ENCODE measurements at places on chromosomes 3 and 15.

DNA sequence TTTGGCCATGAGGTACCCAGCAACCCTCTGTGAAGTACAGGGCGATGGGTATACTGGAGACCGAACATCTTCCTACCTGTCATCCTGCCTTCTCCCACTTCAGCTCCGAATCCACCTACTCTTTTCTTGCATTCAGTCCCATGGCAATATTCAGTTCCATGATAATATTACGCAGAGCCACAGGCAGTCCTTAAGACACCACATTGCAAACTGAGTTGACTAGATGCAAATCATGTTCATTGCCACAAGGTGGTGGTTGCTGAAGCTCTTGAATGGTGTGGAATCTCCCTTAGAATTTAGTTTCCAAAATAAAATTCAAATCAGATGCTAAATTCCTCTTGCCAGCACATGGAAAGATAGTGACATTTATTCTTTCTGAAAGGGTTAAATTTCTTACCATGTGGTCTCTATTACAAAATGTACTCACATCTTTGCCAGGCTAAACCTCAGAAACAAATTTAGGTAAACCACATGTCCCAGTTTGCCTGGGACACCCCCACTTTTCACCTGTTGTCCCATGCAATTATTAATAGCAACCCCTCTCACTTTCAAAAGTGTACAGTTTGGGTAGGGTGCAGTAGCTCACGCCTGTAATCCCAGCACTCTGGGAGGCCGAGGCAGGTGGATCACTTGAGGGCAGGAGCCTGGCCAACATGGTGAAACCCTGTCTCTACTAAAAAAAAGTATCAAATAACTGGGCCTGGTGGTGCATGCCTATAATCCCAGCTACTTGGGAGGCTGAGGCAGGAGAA is 1.7 kb upstream of the NME9 start:
- DNase-seq, result peak; percentile 7

- no peak for DNase-seq
Observed at GRCh38 chr15:47661661-47662180, 55.6 kb upstream of the SEMA6D start.

- no peak for DNase-seq
Observed at GRCh38 chr15:79868554-79868953, 28.3 kb downstream of the MTHFS start.

- no peak for DNase-seq
Observed at GRCh38 chr15:69415381-69415780, 1.2 kb downstream of the KIF23 start.

DNA sequence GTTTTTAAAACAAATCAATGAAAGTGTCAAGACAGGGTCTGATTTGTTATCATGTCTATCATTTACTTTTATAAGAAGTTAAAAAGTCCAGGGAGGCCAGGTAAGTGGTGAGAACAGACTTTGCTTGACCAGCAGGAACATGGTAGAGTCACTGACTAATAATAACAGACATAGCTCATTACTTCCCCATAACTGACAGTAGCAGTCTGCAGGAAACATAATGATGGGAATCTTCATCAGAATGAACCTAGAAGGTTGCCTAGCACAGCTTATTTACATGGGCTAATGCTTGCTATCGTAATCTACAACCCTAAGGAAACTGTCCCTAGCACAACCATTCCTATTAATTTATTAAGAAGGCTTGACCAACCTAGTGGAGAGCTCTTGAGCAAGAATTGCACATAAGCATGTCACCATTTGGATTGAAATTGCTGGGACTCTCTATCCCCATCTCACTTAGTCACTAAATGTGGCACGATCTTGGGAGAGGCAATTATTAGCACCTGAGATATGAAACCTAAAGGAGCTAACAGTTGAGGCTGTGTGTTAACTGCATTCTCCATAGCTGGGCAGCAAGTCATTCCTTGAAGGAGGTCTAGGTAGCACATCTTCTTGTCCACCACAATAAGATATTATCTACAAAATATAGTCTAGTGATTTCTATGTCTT is 139.6 kb upstream of the ZBTB20 start:
- DNase-seq, result no peak

- DNase-seq, result no peak
Observed at GRCh38 chr15:35141743-35142471, 56.8 kb upstream of the NANOGP8 start.

DNA sequence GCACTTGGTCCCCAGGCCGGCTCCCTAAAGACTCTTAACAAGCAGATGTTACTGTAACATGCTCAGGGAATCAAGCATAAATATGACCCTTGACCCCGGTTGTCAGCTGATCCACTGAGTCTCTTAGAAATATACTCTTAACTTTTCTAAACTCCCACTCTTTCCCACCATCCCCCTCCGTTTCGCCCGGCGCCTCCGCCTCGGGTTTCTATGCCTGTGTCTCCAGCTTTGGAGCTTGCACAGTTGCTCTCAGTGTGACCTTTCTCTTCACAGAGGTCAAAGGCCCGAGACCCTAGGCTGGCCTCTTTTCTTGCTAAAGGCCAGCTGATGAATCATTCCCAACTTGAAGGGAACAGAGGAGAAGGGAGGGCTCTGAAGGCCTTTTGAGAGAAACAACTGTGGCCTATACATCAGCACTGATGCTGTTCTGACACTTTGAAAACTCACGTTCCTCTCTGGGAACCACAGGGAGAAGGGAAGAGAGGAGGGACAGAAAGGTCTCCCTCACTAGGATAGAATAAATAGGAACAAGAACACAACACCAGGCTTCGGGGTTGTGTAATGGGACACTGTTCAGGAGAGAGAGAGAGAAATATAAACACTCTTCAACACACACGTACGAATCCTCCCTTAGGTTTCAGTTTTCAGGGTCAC is 484.5 kb upstream of the NR2F2 start:
- no peak for DNase-seq

DNA sequence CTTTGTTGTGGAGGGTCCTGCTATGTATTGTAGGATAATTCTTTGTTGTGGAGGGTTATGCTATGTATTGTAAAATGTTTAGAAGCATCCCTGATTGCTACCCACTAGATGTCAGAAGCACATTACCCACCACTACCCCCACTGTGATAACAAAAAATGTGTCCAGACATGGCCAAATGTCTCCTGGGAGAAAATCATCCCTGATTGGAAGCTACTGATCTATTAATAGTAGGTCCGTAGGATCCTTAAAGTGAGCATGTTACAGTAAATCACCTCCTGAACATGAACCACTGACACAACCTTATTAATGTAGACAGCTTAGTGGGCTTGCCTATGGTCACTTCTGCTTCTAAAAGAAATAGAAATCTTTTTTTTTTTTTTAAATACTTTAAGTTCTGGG is 884.6 kb downstream of the AGBL1 start:
- no peak for DNase-seq

DNA sequence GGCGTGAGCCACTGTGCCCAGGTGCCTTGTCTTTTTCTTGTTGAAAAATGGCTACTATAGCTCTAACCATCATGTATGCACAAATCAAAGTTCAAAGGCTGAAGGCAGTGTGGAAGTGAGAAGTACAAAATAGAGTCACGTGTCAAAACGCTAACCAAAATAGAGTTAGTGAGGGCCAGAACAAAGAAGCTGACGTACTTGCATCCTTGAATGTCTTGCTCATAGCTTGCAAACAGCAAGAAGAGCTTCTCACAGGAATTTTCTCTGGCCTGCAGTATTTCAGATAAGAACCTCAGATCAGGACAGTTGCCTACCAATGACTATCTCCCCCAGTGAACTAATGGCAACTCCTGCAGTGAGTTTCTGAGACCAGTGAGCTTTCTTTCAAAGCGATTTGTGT is 713.5 kb downstream of the GRM7 start:
- DNase-seq, result no peak

DNA sequence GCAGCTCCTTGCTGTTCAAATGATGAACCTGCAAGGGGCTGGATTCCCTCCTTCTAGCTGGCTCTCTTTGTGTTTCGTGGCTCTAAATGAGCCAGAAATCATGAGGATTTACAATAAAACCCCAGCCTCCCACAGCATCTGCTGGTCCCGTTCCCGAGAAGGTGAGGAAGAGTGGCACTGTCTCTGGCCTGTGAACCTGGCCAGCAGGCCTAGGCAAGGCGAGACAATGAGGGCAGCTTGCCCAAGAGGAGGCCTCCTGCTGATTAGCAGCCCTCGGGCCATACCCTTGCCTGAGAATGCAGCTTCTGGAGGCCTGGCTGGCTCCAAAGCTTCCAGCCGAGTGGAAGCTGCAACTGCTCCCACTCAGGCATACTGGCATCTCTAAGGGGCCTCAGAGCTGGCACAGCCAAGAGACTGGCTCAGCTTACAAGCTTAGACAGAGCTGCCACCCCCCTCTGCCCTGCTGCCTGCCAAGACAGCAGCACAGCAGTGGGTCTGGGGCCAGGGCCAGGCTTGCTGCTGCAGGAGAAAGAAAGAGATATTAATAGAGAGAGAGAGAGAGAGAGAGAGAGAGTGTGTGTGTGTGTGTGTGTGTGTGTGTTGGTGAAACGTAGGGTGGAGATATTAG is 76.5 kb downstream of the HMG20A start:
- DNase-seq, result peak; percentile 87

- no peak for DNase-seq
Observed at GRCh38 chr15:96058103-96058851, 272.2 kb upstream of the NR2F2 start.

DNA sequence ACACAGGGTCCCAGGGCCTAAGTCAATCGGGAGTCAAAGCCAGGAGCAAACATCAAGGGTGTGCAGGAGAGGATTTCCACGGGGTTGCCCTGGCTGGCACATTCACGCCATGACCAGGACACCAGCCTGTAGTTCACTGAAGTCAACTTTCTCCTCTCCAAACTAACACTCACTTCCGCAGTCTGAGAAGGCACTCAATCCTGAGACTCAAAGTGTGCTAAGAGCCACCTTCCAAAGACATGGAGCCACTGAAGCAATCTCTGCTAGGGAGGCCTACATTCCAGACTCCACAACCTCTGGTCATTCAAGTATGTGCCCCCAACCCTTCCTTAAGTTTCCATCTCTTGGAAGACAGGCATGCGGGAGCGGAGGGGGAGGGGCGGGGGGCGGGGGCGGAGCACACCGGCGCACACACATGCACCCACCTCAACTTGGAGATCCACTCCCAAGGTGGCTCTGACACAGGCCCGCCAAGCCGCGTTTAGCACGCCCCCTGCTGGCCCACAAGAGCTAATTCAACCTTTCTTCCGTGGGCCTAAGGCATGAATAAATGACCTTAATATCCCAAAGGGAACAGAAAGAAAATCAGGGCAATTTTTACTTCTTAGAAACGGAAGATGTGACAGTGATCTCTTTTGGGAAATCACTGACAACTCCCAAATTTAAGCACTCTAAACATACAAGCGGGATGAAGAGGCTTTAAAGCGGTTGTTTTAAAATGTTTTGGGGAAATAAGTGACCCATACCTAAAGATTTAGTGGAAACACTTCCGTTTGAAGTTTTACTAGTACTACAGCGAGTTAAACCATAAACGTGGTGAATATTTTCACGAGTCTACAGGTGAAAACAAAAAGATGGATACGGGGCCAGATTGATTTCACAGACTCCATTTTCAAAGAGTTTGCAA is 162.5 kb upstream of the CHRNA7 start:
- peak; percentile 36 for DNase-seq

GRCh38 chr3:167406876-167407492 is 26.9 kb upstream of the ZBBX start:
- peak; percentile 16 for DNase-seq

DNA sequence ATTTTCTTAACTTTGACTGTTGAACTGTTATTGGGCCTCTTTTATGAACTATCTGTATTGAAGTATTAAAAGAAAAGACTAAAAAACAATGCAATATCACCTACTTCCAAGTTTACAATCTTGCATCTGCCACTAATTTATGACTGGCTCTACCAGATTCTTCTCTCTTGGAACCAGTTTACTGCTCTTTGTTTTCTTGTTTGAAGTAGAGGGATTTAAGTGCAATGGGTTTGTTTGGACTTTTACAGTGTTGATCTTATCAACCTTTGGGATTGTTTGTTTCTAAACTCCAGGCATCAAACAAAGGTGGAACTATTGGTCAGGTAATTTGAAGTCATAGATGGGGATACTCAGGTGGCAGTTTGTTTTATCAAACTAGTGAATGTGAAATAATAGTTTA is 43.0 kb upstream of the MEIS2 start:
- DNase-seq, result no peak

DNA sequence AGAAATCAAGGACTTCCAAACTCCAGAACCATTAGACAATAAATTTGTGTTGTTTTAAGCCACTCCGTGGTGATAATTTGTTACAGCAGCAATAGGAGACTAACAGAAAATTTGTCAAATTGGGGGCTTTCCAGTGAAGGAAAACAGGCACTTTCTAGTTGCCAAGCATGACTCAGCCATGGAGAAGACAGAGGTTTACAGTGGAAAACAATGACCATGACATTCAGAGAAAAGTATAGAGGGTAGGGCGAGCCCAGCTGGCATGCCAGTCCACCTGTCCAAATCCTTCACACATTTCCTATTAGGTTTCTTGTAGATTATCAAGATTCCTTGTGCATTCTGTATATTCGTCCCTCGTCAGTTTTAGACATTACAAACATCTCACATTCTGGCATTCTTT is 24.9 kb downstream of the SLCO2A1 start:
- no peak for DNase-seq

- no peak for DNase-seq
Observed at GRCh38 chr3:195093731-195094130, 177.2 kb downstream of the XXYLT1 start.

DNA sequence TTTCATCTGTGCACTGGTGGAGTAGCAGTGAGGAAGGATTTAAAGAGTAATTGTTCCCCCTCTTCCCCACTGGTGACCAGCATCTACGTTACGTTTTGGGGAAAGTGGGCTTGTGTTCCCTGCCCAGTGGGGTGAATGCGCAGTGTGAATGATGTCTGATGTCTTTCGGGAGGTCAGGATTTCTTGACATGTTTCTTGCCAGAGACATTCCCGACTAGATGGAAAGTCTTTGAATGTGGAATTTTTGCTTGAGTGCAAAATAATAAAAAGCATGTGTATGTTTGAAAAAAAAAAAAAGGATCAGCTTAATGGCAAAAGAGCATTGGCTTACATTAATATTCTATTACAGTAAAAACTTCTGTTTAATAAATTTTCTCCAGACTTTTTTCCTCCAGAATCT is 632.2 kb downstream of the FOXP1 start:
- no peak for DNase-seq

- DNase-seq, result no peak
Observed at GRCh38 chr15:31465083-31465955, 138.7 kb downstream of the KLF13 start.

- DNase-seq, result no peak
Observed at GRCh38 chr3:197559651-197560050, 3.9 kb upstream of the BDH1 start.

Measured in NCI-H1694 treated with DMSO at 0.1 percent for 48 hours (cell line).